Activated CD4-positive, alpha-beta T cell treated with anti-CD3 and anti-CD28 coated beads, Interleukin-10, Interleukin-2, amounts not matched to agents 100 ng/mL and 50 ng/mL, durations not matched to agents 16 hours and 8 hours (primary cell): ENCODE measurements at places on chromosomes 3 and 15.

DNA sequence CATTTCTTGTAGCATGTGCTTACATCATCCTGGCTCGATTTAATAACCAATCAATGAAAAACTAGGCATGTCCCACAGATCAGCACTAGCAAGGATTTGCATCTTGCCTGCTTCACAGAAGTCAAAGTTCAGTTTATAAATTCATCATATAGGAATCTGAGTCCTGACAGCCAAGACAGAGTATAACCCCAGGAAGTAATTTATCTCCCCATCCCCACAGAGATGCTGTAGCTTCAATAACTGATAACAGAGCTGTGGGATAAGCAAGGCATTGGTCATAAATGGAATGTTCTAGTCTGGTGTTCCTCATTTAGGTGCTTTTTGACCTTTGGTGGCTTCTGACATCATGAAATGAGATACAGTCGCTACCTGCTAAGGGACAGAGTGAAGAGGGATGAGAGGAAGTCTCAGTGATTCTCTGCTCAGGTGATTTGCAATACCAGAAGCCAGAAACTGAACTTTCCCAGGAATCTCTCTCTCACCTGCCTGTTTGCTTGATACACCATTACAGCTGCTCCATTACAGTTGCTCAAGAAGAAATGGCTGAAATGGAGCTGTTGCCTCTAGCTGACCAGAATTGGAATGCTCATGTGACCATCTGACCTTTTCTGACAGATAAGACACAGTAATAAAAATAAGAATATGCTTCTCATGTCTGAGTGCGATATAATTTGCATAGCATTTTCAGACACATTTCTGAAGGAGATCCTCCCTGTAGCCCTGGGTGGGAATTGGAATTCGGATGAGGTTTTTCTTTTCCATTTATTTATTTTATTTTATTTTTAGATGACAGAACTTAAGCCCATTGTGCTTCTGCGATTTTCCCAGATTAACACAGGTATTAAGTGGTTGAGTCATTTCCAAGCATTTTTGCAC, 217.1 kb upstream of the KCNMB2 start:
- DNase-seq, result no peak

DNA sequence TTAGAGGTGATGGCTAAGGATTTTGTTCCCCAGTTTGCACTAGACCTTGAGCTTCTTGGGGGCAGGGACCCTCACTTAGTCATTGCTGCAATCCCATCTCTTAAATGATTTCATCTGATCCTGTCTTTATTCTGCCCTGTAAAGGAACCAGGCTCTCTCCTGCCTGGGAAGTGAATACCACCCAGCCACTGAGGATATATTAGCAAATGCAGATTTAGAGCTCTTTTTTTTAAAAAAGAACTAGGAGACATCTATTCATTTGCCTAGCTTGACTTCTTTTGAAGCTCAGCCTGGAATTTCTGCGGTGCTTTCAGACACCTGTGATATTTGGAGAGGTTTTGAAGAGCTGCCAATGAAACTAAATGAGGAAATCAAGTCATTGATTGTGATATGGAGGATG, 41.8 kb downstream of the CA12 start:
- DNase-seq, result no peak

DNA sequence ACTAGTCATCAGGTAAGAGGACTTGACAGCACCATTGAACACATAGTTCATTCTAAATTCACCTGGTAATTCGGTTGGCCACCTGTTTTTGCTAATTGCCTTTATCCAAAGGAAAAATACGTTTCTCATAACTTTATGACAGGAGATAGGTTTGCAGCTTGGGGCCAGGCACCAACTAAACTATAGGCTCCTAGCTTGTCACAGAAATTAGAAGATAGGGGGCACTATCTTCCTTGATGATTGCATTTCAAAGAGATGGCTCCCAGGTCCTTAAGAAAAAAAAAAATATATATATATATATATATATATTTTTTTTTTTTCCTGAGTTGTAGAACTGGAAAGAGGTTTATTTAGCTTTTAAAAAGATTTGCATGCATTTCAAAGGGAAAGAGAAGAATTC, 563.6 kb downstream of the NAALADL2 start:
- DNase-seq, result no peak

DNA sequence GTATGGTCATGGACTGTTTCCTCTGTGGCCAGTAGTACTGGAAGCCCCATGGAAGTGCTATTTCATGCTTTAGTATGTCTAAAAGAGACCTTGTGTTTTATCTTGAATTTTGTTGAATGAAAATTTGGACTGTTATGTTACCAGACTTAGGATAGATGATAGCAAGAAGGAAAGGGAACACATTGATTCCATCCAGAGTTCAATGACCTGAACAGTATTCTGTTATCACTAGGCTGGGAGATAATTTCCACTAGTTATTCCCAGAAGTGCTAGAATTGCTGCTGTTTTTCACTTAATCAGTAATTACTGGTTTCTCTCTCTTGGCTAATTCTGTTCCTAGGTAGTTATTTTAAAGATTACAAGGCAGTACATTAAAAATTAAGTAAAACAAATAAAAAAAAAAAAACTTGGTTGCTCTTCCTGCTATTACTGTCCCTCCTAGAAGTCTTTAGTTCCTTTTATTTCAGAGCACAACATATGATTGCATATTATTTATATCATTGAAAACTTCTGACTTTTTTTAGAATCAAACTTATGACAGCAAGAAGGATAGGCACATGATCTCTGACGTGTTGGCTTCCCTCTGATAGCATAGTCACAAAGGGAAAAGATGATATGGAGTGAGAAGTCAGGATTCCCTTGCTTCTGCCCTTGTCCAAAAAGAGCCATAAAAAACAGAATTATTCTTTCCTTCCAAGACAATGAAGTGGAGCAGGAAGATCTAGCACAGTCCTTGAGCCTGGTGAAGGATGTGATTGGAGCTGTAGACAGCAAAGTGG, 72.2 kb downstream of the KLHL25 start:
- no peak for DNase-seq

- DNase-seq, result no peak
Measured at GRCh38 chr3:108281670-108282069, 14.7 kb upstream of the HHLA2 start.

DNA sequence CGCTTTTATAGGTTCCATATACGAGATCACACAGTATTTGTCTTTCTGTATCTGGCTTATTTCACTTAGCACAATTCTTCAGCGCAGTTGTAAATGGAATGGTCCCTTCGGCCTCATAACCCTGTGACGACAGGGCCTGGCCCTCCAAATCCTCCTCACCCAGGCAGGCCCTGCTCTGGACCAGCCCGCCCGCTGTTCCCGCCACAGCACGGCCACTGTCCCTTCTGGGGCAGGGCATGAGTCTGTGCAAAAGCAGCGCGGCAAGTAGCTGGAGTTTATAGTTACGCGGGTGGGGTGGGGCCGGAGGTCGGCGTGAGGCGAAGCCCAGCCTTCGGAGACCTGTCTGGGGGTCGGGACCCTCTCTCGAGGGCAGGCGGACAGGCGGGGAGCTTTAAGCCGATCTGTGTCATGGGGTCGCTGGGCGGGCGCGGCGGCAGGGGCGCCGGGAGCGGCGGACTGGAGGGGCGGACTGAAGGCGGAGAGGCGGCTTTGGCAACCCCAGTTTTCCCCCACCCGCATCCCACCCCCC, 543 bp downstream of the ARPIN start:
- DNase-seq, result no peak

- peak; percentile 69 for DNase-seq
Measured at GRCh38 chr3:36843065-36844051, 79.0 kb upstream of the DCLK3 start.

GRCh38 chr3:158845765-158846350, 44.0 kb downstream of the MFSD1 start:
- peak; percentile 60 for DNase-seq

DNA sequence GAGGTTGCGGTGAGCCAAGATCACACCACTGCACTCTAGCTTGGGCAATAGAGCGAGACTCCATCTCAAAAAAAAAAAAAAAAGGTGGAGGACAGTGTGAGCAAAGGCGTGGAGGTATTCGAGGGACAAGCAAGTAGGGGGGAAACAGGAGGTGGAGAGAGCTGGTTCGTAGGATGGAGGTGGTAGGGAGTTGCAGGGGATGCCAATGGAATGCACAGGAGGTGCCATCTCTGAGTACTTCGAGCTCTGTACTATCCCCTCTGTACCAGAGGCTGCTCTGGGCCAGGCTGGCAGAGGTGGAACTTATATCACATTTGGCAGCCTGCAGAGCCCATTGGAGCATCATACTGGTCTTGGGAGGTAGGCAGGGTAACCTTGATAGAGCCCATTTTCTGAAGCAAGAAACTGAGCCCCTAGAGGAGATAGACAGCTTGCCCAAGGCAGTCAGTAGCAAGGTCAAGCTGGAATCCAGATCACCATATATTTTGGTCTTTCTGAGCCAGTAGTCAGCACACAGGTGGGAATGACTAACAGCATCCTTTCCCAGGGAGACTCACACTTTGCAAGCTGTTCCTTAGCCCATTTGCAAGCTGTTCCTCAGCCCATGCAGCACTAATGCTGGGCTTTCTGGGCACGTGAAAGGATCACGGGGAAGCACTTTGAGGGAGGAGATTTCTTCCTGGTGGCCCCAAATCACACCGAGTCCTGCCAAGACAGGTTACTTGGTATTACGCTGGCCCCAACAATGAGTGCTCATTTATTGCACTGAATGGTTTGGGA, 9.2 kb upstream of the CCDC33 start:
- DNase-seq, result no peak

DNA sequence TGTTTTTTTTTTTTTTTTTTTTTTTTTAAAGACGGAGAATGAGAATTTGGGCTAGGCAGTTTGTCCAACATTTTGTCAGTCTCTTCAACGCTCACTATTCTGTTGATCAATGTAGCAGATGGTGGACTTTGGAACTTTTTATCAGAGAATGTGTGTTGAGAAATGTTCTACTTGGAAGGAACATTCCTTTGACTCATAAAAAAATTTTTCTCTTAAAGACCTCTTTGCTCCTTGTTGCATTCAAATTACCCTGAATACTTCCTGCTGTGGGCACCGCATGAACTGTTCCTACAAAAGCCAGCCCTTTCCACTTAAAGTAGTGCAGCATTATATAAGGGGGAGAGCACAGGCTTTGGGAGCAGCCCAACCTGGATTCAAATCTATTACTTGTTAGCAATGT, 182.9 kb downstream of the AKAP13 start:
- no peak for DNase-seq

GRCh38 chr3:193830791-193831191, 237.8 kb downstream of the OPA1 start:
- DNase-seq, result no peak

GRCh38 chr3:165827883-165828282, 9.3 kb downstream of the BCHE start:
- no peak for DNase-seq

DNA sequence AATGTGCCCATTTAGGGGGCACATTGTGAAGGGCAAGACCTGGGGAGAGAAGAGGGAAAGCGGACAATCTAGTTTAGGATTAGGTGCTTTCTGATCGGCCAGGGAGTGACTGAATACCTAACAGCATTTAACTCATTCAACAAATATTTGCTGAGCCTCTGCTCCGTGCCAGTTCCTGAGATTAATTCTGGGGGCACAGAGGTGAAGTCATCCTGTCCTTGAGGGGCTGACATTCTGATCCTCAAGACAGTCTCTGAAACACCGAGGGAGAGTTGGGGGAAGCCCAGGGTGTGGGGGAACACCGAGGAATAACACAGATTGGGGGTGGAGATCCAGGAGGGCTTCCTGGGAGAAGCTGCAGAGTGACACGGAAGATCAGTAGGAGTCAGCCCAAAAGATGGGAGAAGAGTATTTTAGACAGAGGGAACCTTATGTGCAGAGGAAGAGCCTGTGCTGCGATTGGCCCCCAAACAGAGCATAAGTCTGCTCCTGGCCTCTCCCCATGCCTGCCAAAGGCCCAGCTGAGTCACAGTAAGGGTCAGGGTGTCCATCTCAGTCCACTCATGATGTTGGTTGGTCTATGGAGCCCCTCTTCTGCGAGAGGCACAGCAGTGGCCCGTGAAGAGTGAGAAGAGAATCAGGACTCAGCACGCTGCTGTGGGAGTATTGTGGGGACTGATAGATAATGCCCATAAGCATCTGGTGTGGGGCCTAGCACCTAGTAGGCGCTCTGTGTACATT, 60.2 kb downstream of the AMOTL2 start:
- no peak for DNase-seq

DNA sequence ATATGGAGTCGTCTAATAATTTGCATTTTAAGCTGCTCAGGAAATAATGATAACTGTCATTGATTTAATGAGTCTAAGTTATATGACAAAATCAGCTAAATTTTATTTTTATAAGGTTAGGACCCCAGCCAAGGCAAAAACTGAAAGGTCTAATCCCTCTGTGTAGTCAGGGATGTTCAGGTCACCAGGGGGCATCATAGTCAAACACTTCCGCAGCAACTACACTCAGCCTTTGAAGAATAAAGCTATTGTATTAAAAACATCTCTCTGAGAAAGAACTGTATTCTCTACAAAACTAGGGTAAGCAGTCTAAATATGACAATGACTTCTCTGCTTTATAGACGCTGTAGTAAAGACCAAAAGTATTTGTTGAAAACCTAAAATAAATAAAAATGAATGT, 15.0 kb downstream of the INTS14 start:
- no peak for DNase-seq

DNA sequence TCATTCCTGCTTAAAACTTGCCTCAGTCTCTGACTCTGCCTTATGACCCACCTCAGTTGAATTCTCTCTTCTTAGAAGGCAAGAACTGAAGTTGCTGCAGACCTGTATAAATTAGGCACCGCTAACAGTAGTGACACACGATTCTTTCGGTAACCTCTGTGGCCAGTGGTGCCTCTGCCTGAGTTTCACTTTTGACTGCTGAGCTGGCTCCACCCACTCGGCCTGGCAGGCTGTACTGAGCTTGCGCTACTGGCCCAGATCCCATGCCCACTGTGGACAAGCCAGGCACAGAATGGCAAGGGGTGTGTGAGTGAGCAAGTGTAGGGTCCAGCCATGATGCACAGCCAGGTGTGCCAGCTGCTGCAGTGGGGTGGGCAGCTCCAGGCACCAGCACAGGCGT, 19.1 kb upstream of the EIF1B start:
- DNase-seq, result peak; percentile 14

GRCh38 chr3:151015767-151016477, 43.4 kb upstream of the CLRN1 start:
- no peak for DNase-seq

GRCh38 chr3:10357592-10358308, 36.8 kb upstream of the SEC13 start:
- peak; percentile 19 for DNase-seq

DNA sequence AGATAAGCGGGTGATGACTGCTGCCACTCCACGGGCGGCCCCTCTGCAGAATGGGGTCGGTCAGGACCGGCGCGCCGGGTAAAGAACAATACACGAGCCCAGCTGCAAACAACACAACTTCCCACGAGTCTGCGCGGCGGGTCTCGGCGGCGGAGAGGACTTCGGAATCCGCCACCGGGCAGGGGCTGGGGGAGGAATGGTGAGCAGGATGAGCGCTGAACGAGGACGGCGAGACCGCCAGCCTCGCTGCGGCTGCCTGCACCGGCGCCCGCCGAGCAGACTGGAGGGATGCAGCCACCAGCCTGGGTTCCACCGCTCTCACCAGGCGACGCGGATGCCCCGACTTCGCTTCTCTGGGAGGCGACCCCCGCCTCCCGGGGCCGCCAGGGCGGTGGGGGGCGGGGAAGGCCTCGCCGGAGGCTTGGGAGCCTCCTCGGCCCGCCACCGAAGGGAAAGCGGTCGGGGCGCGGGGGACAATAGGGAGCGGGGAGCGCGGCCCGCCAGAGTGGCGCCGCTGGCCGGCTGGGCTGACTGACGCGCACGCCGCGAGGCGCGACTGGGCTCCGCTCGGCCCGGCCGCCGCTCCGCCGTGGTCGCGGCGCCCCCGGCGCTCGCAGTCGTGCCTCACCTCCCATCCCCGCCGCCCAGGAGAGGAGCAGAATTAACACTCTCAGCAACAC, 515 bp downstream of the ADAM10 start:
- DNase-seq, result peak; percentile 53

- no peak for DNase-seq
Measured at GRCh38 chr3:2477620-2478019, 379.0 kb downstream of the CNTN4 start.
